ENCODE measurements at places on chromosomes 16 and 17. TPM values are rescaled to one million over a fixed set of nuclear protein-coding genes. Genes with fewer than 3 reads are reported as not detected.

GRCh38 chr17:51643702-51644490 is 383.6 kb downstream of the UTP18 start:
- DNase-seq, result no peak

GRCh38 chr17:80227156-80227555 is 6.9 kb downstream of the SLC26A11 start:
- no peak for DNase-seq

DNA sequence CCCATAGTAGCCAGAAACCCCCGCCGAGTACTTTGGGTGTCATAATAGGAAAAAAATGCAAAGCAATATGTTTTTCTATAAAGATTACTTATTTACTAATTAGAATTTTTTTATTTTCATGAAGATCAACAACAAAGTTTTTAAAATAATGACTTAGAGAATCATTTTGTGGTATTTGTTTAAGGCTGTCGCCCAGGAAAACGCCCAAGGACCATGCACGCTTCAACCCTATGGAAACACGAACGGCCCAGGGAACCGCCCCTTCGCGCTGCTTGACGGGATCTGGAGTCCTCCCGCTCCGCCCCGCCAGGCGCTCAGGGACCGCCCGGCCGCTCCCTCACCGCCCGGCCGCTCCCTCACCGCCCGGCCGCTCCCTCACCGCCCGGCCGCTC is 408 bp upstream of the KPNA2 start:
- peak; percentile 98 for DNase-seq

DNA sequence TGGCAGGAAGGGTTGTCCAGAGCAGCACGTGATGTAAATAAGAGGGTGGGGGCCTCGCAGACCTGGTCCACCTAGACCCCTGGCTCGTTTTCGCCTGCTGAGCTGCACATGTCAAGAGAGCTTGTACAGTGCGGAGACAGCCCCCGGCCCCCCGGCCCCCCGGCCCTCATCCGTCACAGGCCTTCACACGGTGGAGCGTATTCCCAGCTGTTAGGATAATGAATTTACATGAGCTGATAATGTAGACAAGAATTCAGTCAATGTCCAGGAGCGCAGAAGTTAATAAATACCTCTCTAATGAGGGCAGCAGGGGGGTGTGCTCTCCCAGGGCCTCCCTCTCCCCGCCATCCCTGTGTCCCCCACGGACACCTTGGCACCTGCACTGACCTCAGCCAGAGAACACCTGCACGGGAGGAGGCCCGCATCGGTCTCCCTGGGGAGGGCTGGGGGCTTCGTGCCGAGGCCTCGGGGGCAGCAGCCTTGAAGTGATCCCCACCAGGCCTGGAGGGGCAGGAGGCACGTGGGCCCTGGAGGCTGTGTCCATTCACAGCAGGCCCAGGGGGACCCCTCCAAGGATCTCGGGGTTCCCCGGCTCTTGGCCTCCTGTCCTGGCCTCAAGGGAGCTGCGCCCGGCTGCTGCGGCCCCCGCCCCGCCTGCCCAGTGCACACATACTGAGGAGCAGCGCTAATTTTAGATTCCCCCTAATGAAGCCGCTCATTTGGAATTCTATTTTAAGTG is 14.6 kb downstream of the GSE1 start:
- no peak for DNase-seq

DNA sequence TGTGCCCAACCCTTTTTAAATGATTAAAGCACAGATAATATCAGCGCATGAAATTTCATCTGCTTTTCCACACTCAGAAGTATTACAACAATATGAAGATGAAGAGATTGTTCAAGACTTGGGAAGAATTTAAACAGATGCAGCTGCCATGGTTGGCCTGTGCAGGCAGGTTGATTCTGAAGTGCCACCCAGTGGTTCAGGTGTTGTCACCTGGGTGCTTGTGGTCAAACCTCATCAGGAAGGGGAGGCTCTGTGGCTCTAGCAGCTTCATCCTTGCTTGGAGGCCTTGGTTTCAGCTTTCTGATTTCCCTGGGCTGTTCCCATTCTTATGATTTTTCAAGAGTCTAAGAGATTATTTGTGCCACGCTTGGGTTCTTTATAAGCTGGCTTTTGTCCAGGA is 22.2 kb upstream of the CLEC18C start:
- DNase-seq, result no peak

DNA sequence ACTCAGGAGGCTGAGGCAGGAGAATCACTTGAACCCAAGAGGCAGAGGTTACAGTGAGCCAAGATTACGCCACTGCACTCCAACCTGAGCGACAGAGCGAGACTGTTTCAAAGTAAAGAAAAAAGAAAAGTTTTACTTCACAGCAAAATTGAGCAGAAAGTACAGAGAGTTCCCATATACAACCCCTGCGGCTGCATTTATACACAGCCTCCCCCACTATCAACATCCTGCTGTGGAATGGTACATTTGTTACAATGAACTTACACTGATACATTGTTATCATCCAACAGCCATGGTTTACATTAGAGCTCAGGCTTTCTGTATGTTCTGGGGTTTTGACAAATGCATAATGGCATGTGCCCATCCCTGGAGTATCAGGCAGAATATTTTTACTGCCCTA is 2.6 kb upstream of the MTHFSD start:
- no peak for DNase-seq

GRCh38 chr16:5639531-5639930 is 541.9 kb upstream of the EEF2KMT start:
- DNase-seq, result no peak

The CRYM gene
- total RNA-seq, result not detected

The ASIC2 gene
- total RNA-seq, result 0.06 TPM

The CNEP1R1 gene
- 14.8 TPM for total RNA-seq

The ZNF232 gene
- 17.7 TPM for total RNA-seq

The GP2 gene
- not detected for total RNA-seq

The CLEC3A gene
- not detected for total RNA-seq

The TEKT1 gene
- total RNA-seq, result not detected

Data from Daoy (cell line).